ENCODE measurements at places on chromosomes 16 and 17. TPM values are rescaled to one million over a fixed set of nuclear protein-coding genes. Genes with fewer than 3 reads are reported as not detected.

DNA sequence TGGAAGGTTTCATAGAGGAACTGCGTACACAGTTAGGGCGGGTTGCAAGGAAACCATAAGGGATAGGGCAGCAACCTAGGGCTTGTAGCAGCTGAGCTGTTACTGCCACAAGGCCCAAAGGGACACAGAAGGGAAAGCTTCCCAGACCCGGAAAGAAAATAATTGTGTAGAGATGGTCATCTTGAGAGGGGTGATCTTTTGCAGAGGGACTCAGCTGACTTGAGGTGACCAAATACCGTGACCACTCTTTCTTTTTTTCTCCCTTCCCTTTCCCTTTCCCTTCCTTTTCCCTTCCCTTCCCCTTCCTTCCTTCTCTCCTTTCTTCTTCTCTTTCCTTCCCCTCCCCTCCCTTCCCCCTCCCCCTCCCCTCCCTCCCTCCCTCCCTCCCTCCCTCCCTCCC lies 8.5 kb upstream of the CREBBP start:
- no peak for DNase-seq

DNA sequence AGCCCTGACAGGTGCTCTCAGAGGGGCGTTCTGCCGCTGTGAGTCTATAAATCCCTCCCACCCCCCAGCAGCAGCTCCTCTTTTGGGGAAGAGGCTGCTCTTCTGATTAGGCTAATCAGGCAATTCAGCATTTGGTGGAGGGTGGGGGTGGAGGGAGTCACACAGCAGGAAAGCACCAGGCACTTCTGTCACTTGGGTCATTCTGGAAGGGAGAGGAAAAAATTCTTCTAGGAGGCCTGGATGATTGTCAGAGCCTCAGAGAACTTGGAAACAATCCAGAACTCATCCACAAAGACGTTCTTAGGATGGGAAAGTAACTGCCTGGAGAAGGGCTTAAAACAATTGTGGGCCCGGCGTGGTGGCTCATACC lies 7.3 kb upstream of the SSTR2 start:
- no peak for DNase-seq

DNA sequence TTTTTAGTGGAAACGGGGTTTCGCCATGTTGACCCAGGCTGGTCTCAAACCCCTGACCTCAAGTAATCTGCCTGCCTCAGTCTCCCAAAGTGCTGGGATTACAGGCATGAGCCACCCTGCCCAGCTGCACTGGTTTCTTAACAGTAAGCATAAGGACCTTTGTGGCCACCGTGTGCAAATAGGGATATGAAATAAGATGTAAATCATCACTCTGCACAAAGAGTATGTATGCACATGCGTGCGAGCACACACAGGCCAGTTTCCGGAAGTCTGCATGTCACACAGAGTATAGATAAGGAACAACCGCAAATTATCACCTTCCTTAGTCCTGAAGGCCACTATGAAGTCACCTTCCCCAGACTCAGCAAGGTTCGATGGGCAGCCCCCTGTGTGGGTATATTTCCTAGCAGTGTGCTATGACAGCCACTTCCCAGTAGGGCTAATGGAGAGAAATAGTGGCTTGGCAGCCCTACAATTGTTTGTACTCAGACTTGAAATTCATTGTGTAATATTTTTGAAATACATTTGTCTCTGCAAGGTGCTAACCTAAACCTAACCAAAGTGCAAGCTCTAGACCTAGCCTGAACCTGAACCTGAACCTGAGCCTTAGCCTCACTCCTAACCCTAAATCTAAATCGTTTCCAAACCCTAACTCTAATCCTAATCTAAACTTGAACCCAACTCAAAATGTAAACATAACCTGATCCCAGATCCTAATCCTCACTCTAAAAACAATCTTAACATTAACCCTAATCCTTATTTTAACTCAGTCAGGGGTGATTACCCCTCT lies 48.4 kb upstream of the SKAP1 start:
- peak; percentile 30 for DNase-seq

GRCh38 chr17:81483085-81483861 lies 29.3 kb downstream of the ACTG1 start:
- no peak for DNase-seq

DNA sequence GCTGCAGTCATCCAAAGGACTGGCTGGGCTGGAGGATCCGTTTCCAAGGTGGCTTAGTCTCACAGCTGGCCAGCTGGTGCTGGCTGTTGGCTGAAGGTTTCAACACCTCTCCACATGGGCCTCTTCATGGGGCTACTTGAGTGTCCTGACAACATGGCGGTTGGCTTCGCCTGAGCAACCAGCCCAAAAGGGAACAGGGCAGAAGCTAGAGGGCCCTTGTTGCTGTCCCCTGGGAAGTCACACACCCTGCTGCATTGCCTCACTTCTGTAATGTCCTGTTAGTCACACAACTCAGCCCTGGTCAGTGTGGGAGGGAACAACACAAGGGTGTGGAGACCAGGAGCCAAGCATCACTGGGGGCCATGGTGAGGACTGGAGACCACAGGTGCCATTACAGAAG lies 36.6 kb downstream of the C16orf78 start:
- DNase-seq, result no peak

GRCh38 chr17:17424552-17424951 lies 52.2 kb upstream of the MED9 start:
- DNase-seq, result no peak

GRCh38 chr16:85882181-85882810 lies 16.7 kb upstream of the IRF8 start:
- no peak for DNase-seq

GRCh38 chr16:82043680-82044584 lies 8.9 kb downstream of the HSD17B2 start:
- DNase-seq, result no peak

DNA sequence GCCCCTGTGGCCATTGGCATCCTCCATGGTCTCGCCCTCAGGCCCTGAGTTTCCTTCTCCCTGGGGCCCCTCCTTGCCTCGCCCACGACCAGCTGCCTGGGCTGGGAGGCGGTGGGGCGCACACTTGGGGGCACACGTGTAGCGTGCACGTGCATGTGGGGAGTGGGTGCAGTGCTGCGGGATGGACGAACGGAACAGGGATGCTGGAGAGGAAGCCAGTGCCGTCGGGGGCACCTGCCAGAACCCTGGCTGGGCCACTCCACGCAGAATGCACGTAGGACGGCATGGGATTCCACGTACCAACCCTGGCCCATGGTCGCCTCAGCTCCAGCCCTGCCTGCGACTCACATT lies 80.4 kb downstream of the KLHDC4 start:
- no peak for DNase-seq

- no peak for DNase-seq
Observed at GRCh38 chr17:82215972-82216300, 3.3 kb upstream of the CCDC57 start.

DNA sequence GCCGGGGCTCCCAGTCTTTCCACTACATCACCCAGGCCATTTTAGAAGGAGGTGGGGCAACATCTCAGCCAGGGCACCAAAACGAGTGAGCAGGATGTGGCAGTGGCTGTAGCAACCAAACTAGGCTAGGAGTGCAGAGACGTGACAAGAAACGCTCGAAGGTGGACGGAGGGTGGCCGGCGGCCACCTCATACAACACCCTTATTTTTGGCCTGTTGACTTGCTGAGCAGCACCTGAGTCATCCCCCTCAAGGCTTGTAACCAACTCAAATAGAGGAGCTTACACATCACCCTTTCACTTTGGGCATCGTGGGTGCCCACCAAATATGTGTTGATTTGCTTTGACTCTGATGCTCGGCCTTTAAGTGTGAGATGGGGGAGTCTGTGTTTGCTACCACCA lies 23.7 kb upstream of the SOX9 start:
- no peak for DNase-seq

DNA sequence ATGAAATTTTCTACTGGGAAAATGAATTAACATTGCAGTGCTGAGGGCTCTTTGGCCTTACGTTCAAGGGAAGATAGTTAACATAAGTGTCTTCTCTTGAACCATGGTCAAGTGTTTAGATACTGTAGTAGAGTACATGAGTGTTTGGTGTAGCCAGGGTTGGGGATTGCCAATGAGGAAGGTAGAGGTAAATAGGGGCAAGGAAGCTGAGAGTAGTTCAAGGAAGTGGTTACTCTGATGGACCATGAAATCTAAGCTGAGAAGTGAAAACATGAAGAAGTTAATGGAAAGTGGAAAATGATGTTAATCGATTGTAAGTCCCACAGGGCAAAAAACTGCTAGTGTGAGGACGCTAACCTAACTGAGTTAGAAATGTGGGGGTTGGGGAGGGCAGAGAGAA lies 249.6 kb upstream of the AXIN2 start:
- DNase-seq, result no peak

GRCh38 chr16:12403746-12404658 lies 399.7 kb downstream of the CPPED1 start:
- DNase-seq, result no peak

- DNase-seq, result no peak
Observed at GRCh38 chr17:66175892-66176291, 16.0 kb downstream of the CEP112 start.

DNA sequence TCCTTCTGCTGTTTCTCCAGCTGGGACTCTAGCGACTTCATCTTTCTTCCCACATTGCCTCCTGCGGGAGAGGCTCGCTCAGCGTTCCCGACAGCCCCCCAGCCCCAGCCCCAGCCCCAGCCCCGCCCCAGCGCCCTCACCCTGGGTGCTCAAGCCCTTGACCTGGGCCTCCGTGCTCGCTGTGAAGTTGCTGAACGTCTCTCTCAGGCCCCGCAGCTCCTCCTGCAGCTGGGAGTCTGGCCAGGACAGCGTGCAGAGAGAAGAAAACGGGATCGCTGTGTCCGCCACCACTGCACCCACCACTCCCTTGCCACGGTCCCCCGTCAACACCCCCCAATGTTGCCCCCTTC lies 2.4 kb downstream of the ASGR1 start:
- DNase-seq, result no peak

Gene KRTAP1-3
- total RNA-seq, result not detected

Gene ALDOC
- 44.0 TPM for total RNA-seq

Gene GP2
- not detected for total RNA-seq

Measured in activated T-helper 1 cell treated with anti-CD3 and anti-CD28 coated beads, Interleukin-12 subunit alpha, Interleukin-12 subunit beta, Interleukin-2, Interleukin-4 antibody, amounts not matched to agents 30 ng/mL and 10 ng/mL and 1 ng/mL, durations not matched to agents 14 hours and 24 hours and 36 hours (primary cell).